ENCODE measurements at places on chromosomes 12 and 14. TPM values are rescaled to one million over a fixed set of nuclear protein-coding genes. Genes with fewer than 3 reads are reported as not detected.

Gene NCAPD2
- total RNA-seq, result 56.4 TPM

Gene HPD
- not detected for total RNA-seq

Gene SLC38A4
- not detected for total RNA-seq

Gene RNASE3
- total RNA-seq, result not detected

Gene ZCRB1
- total RNA-seq, result 59.3 TPM

Gene SYNE3
- total RNA-seq, result 1.6 TPM

GRCh38 chr14:24339284-24340151 lies at the start of gene RIPK3:
TSS of gene RIPK3 (minus strand) at chr14:24339991. CDS start at chr14:24339826, 165 bp downstream.
- DNase-seq, result no peak

GRCh38 chr14:104925214-104925854 lies 655 bp downstream of the PLD4 start:
- DNase-seq, result no peak

- DNase-seq, result no peak
These were observed 128.8 kb downstream of the NDUFA12 start for GRCh38 chr12:94874518-94875302.

DNA sequence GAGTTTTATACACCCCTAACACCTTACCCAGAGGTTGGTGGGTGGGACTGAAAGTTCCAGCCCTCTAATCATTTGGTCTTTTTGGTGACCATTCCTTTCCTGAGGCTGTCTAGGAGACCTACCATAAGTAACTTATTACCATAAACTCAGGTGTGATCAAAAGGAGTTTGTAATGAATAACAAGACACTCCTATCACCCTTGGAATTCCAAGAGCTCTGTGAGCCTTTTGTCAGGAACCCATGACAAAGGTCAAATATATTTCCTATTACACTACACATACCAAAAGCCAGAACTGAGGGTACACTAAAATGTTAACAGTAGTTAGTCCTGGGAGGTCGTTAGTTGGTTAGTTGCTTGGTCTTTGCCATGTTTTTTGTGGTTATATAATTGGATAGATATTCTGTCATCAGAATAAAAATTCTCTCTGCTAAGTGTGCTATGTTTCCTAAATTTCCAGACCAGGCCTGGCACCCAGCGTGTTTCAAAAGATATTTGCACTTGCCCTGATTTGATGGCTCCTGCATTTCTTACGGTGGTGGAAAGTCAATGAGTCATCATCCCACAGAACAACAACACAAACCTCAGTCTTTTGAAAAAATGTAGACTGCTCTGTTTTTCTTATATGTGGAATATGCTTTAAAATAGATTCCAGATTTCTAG lies 27.0 kb upstream of the AKAP5 start:
- DNase-seq, result no peak

- peak; percentile 35 for DNase-seq
These were observed 179.0 kb downstream of the SLC15A4 start for GRCh38 chr12:128644664-128645296.

GRCh38 chr14:84806181-84806580 lies 723.8 kb upstream of the FLRT2 start:
- DNase-seq, result no peak

DNA sequence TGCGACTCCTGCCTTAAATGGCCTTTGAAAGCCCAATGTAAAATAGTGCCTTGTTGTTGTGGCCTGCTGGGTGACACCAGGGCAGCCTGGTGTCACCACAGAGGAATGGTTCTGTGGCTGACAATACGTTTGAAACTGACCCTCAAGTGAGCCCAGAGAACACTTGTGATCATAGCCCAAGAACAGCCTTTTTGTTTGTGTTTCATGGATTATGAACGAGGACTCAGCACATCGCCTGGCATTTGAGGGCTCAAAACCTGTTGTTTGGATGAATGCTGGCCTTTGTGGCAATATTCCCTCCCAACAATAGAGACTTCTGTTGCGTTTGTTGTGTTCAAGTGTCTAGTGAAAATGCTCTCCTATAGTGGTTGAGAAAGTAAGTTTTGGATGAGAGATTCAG lies 48.5 kb downstream of the TSPAN9 start:
- DNase-seq, result peak; percentile 97

DNA sequence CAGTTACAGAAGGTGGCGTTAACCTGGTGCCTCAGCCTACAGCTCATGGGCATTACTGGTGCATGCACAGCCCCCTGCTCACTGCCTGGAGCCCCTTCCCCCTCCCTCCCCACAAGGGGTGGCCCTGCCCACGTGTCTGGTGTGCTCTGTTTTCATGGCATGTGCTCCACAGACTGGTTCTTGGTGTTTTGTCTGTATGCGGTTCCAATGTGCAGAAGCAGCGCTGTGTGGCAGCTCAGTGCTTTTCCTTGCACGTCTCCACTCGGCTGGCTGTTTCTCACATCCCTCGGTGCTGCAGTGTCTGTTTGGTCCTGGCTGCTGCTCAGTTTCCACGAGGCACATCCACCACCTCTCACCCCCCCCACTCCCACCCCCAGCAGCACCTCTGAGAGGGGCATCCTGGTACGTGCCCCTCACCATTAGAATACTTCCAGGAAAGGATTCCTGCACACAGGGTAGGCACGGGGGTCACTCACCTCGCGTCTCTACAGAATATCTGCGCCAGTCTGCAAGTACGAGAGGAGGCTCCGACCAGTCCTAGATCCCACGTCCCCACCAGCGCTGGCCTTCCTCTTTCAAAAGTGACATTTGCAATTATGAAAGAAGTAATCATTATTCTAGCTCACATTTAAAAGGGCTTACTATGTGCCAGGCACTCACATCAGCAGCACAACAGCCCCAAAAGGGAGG lies 27.1 kb downstream of the DIO3 start:
- no peak for DNase-seq

DNA sequence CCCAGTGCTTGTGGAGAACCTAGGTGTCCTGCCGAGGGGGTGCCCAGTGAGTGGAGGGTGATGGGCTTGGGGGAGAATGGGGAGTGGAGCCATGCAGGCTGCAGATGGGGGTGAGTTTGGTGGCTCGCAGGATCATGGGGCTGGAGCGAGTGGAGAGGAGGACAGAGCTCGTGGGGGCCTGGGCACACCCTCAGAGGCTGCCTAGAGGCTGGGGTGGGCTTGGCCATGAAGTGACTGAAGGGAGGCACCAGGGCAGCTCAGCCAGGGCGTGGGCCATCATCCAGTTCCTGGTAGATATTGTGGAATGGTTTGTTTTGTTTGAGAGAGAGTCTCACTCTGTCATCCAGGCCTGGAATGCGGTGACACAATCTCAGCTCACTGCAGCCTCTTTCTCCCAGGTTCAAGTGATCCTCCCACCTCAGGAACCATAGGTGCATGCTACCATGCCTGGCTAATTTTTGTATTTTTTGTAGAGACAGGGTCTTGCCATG lies 43.4 kb upstream of the AMN start:
- no peak for DNase-seq

DNA sequence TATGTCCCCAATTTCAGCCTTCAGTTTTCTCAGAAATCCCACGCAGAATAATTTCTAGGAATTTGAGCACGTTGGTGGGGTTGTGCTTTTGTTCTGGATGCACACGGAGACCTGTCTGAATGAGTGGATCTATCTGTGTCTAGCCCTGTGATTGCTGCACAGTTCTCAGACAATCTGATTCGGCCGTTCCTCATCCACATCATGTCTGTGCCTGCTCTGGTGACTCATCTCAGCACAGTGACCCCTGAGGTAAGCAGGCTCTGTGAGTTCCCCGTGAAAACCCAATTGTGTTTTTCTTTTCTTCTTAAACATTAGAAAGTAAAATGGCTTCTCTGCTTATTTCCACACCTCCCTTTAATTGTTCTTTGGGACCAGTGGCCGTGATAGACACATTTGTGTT lies 20.2 kb downstream of the UBE3B start:
- DNase-seq, result no peak

DNA sequence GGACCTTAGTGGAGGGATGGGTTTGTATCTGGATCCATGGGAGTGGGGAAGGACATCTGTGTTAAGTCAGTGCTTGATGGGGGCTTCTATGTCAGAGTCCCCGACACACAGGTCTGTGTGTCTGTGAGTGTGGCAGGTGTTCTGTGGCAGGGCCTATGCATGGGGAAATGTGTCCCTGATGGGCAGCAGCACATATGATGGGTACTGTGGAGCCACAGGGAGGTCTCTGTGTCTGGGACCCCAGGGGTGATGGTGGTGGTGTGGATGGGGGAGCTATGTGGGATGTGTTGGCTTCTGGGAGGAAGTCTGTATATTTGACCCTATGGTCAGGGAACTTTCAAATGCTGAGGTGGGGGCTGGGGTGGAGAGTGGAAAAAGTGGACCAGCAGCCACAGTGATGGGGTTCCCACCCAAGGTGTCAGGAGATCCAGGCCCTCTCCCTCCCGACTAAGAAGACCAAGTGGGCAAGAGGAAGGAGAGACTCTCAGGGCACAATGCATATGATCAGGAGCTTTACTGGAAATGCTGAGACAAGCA lies 16.5 kb downstream of the KRT7 start:
- no peak for DNase-seq

DNA sequence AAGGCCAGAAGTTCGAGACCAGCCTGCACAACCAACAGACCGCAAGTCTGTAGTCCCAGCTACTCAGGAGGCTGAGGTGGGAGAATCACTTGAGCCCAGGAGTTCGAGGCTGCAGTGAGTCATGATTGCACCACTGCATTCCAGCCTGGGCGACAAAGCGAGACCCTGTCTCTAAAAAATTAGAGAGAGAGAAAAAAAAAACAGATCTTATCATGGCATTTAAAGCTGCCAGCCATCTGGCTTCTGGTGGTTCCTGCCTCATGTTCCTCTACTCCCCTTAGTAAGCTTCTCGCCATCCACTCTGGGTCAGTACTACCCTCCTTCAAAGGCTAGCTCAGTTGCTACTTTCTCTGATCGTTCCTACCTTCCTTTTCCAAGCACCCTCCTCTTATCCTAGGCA lies 16.1 kb downstream of the CLSTN3 start:
- no peak for DNase-seq

DNA sequence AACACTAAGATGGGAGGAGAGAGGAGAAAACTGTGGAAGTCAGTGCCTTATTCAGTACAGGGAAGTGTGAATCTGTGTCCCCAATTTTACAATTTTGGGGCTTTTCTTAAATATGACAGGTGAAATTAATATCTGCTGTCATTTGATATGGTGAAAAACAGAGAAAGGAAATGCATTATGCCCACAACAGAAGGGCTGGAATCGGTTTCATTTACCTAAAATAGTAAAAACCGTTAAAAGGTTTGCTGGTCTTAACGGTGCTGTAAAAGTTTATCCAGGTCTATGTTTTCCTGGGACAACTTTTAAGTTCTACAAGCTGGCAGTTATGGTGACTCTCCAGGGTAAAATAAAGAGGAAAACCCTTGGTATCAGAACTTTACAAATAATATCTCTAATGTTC lies 310.8 kb downstream of the FUT8 start:
- no peak for DNase-seq

DNA sequence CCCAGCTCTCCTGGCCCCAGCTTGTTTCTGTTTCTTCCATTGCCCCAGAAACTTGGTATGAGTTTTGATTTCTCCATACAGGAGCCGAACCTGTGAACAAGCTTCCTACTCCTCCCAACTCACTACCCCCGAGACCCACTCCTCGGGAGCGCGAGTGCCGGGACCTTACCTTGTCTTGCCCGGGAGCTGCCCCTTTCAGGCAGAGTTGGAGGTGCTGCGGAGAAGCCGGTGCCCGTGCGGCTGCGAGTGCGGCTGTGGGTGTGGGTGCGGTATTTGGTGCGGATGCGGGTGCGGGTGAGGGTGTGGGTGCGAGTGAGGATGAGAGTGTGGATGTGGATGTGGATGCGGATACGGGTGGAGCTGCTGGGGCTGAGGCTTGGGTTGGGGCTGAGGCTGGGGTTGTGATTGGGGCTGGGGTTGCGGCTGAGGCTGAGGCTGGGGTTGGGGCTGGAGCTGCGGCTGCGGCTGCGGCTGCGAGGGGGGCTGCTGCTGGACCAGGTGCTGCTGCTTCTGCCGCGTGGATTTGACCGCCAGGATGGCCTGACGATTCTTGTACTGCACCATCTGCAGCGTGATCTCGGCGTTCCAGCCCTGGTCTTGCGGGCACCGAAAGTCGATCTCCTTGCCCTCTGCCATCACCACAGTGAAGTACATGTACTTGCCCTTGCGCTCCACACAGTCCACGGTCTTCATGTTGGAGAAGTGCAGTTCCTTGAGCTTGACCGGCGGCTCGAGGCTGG lies 1.1 kb downstream of the PHLDA1 start:
- peak; percentile 64 for DNase-seq

GRCh38 chr12:44126806-44127205 lies 290.9 kb downstream of the TMEM117 start:
- no peak for DNase-seq

DNA sequence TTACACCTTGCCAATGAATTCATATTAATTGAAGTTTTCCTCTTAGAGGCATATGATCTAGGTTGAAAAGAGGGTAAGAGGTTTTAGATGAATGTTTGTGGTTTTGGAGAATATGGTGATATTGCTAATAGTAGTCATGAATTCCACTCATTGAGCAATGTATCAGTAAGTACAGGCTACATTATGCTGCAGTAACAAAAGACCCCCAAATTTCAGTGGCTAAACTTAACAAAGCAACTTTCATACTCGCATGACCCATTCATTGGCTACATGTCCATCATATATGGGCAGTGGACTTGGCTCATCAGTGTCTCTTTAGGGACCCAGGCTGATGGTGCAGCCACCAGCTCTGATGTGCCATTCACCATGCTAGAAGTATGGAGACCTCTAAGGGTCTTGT lies 196.6 kb upstream of the MYL2 start:
- no peak for DNase-seq

DNA sequence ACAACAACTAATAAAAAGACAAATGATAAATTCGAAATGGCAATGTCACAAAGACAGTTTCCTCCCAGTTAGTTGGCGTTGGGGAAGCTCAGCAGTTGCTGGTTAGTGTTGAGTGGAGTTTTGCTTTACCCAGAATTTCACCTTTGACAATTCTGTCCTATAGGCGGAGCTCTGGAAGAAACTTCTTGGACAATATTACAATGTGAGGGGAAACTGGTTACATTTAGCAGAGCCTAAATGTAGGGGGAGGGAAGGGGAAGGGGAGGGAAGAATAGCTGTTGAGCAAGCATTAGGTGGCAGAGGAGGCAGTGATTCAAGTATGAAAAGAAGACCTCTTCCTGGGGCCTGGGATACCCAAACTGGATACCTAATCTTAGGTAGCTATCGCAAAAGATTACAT lies 51.4 kb downstream of the BDKRB1 start:
- DNase-seq, result peak; percentile 55

DNA sequence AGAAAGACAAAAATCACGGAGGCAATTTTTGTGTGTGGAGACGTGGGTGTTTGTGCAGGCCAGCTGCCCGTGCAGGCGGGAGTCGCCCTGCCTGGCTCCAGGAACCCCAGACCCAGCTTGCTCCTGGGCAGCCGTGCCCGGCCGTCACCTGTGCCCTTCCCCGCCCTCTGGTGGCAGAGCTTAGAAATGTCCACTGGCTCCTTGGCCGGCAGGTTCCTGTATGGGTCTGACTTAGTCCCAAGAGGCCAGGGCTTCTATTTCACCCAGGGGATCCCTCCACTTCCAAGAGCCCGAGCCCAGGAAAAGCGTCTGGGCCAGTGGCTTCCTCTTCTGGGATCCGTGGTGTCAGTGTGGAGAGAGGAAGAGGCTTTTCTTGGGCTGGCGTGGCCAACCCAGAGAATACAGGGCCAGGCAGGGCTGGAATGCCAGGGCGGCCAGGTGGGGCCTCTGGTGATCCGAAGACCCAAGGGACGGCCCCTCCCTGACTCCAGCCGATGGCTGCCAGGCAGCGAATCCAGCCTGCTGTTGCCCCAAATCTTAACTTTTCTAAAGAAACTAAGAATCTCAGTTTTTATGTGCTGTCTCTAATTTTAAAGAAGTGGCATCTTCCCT lies 120.9 kb downstream of the TMEM132C start:
- peak; percentile 51 for DNase-seq

All from SK-MEL-5 (cell line).